ENCODE measurements at places on chromosomes 16 and 17.
A peak's percentile ranks its signal among the peaks of the same experiment; 100 is the strongest.

- DNase-seq: no peak
Measured at GRCh38 chr16:79263425-79263824, 337.1 kb downstream of the MAF start.

GRCh38 chr17:43812396-43813265, 20.3 kb downstream of the MPP3 start:
- DNase-seq: no peak

- DNase-seq: no peak
Measured at GRCh38 chr17:40352237-40352778, 12.2 kb downstream of the GJD3 start.

DNA sequence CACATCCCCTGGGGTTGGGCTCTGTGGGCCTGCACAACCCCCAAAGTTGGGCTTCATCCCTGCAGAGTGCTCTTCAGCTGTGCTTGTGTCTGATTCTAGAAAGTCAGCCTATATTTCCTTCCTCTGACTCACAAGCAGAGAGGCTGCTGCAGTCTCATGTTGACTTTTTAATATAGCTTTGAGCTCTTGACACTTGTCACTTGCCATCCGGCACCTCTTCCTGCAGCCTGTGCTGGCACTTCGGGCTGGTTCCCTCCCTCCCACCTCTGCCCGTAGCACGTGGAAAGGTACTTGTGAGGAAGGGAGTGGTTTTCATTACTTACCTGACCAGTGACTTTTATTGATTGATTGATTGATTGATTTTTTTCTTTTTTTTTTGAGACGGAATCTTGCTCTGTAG, 19.0 kb upstream of the JPT2 start:
- no peak for DNase-seq

GRCh38 chr17:11031787-11032186, 193.9 kb upstream of the PIRT start:
- no peak for DNase-seq

DNA sequence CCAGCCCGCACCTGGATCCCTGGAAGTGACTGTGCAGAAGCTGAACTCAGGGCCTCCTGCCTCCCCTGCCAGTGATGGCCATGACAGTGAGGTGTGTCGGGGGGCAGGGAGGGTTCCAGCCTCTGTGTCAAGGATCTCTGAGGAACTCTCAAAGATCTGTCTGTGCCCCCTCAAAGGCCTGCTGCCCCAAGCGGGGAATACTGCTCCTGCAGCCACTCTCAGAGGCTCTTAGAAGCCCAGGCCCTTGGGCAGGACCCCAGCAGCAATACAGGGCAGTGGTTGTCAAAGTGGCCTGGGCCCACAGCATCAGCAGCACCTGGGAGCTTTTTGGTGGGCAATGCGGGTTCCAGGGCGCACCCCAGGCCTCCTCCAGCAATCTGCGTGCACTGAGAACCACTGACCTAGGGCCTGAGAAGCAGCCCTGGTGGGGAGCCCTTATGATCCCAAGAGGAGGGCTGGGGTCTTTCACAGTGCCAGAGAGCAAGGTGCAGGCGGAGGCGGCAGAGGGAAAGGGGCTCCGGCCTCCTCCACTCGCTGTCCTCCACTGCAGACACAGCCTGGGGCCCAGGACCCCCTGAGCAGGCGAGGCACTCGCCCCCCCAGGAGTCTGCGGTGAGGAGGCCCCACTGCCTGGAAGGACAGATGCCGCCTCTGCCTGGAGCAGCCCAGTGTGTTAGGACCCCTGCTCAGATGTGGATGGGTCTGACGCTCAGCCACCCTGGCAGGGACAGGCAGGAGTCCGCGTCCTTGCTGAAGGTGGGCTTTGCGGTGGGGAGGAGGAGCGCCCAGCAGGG, 42.1 kb downstream of the ENGASE start:
- DNase-seq: no peak

DNA sequence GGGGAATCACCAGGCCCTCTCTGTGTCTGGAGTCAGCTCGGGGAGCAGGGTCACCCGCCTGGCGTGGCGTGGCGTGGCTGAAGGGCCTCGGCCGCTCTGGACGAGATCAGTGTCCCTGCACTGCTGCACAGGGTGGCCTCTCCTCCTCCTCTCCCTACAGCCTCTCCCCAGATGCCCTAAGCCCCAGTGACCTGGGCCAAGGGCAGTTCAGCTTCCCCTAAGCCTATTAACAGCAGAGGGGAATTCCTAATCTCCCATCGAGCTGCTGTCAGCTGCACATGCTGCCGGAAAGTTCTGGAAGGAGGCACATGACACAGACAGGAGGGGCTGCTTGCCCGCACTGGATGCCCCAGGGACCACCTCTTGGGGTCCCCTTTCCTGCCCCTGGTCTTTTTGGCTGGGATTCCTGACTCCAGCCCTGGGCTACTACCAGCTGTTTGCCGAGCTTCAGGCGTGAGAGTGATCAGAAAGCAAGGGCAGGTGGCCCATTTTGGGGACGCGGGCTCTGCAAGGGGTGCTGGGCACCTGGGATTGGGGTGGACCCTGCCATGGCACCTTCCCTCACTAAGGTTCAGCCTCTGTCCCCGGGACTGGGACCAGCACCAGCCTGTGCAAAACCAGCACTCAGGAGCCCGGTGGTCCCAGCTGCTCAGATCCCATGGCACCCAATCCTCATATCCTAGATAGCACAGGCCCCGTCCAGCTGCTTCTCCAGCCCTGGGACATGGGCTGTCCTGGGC, 794 bp downstream of the PDE6G start:
- DNase-seq: no peak

GRCh38 chr17:50205963-50206505, 4.6 kb upstream of the COL1A1 start:
- no peak for DNase-seq

DNA sequence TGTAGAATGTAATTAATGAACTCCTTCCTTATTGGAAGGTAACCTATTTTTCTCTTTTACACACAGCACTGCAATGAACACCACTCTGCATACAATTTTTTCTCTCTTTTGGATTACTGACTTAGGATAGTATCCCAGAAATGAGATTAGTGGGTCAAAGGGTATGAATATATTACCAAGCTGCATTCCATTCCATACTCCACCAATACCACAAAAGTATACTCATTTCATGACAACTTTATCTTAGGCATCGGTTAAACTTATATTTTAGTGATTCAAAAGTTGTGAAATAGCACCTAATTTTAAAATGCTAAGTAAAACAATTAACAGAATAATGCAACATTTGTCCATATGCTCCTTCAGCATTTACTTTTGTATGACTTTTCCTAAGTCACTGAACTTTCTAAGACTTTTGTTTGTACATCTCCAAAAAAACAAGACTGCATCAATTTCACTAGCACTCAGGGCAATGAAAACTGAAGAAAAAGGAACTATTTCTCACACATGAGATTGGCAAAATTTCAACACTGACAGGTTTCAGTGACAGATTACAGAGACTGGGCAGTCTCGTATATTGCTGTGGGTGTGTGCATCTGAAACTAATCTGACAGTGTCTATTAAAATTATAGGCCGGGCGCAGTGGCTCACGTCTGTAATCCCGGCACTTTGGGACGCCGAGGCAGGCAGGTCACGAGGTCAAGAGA, 32.1 kb downstream of the HELZ start:
- no peak for DNase-seq

DNA sequence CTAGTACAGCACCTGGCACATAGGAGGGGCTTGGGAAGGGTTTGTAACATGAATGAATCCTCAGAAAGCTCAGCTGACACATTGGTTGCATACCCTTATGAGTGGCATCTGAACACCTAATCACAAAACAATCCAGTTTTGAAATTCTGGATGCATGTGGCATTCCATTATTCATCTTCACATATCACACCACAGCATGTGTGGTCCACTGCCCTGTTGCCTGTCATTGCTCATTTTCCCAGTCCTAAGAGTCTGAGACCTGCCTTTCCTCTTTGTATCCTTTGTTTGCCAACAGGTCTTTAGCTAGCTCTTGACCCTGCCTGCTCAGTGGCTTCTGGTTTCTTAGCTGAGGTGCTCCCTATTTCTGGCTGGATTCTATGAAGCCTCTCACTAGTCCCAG, 170.8 kb upstream of the ASIC2 start:
- DNase-seq: no peak

GRCh38 chr17:18315562-18315922, 449 bp downstream of the SMCR8 start:
- DNase-seq: no peak

DNA sequence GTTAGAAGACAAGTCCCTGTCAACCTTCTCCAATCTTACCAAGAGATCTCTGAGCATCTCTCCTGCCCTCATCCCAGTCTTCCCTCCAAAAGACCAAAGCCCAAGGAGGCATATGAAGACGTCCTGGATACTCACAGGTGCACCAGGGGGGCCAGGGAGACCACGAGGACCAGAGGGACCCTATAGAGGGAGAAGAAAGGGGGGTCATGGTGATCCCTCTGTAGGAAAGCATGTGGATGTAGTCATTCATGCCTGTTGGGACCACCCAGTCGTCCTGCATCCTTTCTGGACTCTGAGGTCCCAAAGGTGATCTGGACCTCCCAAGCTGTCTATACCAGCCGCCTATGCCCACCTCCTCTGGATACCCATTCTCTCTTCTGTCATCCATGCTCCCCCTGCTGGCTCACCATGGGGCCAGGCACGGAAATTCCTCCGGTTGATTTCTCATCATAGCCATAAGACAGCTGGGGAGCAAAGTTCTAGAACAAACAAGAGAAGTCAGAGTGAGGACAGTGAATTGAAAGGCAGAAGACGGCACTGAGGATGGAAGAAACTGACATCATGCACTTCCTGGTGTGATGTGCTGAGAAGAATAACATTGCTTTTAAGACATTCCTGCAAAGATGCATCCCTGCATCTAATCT, 3.3 kb downstream of the COL1A1 start:
- DNase-seq: no peak

GRCh38 chr16:14415291-14415690, 214.8 kb downstream of the PARN start:
- no peak for DNase-seq

DNA sequence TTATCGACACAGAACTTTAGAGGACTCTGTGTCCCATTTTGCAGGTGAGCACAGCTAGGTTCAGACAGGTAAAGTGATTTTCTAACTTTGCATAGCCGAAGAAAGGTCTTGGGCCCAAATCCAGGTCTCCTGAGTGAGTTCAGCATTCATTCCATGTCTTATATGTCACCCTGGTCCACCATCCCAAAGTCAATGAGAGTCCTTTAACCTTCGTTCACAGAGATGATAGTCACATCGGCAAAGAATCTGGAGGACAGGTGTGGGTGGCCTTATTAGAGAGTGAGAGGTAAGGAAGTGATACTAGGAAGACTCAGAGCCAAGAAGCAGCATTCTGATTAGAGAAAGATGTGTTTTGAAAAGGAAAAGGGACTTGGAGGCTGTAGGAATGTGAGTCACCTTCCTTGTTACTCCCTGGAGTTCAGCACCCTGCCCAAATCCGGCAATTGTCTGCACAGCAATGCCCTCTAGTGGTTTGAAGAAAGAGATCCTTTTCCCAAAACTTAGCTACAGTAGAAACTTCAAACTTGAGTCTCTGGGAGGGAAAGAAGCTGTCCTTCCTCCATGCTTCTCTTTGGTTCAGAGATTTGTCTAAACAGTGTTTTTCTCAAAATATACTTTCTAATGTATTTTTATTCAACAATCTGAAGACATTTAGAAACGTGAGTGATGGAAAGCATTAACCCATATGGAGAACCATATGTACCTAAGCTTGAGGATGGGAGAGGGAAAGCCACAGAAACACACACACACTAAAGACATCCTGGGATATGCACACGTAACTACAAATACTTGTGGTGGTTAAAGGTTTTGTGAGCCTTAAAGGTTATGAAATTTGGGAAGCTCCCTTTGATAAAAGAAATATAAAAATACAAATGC, 96.4 kb upstream of the SHISA6 start:
- peak; percentile 42 for DNase-seq

DNA sequence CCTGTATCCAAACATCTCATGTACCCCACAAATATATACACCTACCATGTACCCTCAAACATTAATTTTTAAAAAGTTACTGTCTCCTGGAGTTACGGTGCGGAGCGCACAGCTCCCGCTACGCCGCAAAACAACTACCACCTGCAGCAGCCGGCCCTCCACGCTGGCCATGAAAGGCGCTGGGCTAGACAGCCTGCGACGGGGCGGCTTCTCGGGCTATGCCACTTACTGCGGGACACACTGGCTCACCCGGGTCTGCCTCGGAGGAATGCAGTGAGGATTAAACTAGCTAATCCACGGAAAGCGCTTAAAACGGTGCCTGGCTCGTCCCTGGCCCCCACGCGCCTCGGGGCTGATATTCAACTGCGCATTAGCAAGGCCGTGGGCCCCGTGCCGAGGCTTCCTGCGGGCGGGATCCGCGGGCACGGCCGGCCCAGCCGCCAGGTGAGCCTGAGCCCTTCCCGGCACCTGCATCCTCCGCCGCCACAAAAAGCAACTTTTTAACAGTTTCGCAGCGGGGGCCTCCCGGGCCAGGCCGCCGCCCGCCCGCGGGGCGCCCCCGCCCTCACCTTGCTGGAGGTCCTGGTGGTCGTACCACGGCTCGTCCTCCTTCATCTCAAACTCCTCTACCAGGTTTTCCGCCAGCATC, 633 bp downstream of the CDR2 start:
- DNase-seq: no peak

DNA sequence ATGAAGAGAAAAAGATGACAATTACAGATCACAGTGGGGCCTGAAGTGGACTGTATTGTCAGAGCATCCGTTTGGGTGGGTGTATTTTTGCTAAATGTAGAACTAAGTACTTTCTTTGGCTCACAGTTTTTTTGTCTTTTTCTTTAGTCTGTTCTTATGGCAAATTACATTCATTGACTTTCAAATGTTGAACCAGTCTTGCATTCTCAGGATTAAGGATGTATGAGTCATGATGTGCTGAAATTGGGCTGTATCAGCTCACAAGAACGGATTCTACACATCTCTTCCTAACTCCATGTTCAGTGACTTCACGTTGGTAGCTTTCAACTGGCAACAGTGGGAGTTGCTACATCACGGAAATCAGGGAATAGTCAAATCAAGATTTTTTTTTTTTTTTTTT, 66.5 kb downstream of the TEX2 start:
- no peak for DNase-seq

- no peak for DNase-seq
Measured at GRCh38 chr17:9776911-9777310, 14.5 kb downstream of the DHRS7C start.

DNA sequence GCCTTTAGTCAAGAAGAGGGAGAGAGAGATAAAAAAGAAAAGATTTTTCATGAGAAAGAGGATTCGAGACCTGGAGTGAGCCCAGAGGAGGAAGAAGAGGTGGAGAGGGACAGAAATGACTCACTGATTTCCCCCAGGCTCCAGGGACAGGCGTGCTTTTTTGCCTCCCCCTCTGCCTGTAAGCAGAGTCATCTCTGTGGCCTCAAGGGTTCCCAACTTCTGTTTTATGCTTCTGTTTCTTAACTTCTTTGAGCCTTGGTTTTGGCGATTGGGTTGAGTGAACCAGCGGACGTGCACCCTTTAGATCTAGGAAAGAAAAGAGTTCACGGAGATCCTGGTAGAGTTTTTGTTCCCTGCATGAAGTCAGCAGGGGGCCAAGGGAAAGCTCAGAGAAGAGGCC, 147.9 kb upstream of the NOL11 start:
- DNase-seq: no peak

GRCh38 chr16:2090777-2091546, 43.2 kb downstream of the TSC2 start:
- peak; percentile 52 for DNase-seq

Data from renal cortex interstitium (tissue), 15 donors.